ENCODE measurements at places on chromosomes 4 and X.

DNA sequence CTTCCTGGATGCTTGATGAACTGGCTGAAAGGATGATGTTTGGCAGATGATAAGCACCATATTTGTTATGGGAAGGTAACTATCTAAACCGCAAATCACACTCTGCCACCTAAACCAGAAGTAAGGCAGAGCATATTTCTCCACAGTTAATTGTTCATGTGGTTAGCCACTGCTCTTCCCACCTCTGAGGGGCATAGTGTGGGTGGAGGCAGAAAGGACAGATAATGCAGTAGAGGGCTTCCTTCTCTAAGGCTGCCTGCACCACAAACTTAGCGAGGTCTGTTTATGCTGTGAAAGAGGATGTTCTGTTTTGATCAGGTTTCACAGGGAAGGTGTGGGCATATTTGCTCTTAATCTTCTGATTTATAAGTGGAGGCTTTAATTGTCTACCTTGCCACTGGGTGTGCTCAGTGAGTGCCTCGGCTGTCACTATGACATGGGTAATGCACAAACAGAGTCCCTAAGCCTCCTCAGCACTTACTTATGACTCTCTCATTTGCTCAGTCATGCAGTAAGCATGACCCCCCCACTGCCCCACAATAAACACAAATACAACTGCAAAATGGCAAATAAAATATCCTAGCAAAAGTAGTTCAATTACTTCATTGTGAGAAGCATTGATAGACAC, 401.0 kb downstream of the TMA16 start:
- DNase-seq: no peak

GRCh38 chr4:84501721-84502267, 2.7 kb upstream of the NKX6-1 start:
- peak; percentile 61 for DNase-seq

DNA sequence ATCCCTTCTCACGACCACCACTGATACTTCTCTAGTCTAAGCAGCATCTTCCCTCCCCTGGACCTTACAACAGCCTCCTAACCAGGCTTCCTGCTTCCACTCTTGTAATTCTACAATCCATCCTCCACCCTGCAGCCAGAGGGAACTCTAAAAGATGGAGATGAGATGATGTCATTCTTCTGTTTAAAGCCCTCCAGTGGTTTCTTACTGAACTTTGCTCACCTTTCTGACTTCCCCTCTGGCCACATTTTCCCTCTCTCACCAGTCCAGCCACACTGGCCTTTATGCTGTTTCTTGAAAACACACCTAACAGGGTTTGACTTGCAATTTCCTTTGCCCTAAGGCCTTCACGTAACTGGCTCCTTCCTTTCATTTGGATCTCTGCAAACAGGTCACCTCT, 191.4 kb upstream of the NHS start:
- DNase-seq: peak; percentile 21

DNA sequence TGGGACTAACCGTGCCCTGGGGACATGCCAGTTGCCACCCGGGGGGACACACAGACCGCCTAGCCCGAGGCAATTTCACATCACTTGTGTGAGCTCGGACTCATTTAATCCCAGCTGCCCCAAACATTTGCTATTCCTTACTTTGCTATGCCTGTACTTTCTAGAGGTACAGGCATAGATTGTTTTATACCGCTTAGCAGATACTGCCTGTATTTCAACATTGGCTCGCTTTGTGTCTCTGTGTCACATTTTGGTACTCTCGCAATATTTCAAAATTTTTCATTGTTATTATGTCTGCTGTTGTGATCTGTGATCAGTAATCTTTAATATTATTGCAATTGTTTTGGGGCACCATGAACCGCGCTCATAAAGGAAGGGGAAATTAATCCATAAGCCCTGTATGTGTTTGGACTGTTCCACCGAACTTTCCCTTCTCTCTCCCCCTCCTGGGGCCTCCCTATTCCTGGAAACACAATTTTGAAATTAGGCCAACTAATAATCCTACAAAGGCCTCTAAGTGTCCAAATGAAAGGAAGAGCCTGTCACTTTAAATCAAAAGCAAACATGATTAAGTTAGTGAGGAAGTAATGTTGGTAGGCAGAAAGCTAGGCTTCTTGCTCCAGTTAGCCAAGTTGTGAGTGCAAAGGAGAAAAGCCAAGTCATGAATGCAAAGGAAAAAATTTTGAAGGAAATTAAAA, 568 bp upstream of the CASP6 start:
- no peak for DNase-seq

- no peak for DNase-seq
Observed at GRCh38 chrX:19368576-19368975, 24.8 kb downstream of the PDHA1 start.

DNA sequence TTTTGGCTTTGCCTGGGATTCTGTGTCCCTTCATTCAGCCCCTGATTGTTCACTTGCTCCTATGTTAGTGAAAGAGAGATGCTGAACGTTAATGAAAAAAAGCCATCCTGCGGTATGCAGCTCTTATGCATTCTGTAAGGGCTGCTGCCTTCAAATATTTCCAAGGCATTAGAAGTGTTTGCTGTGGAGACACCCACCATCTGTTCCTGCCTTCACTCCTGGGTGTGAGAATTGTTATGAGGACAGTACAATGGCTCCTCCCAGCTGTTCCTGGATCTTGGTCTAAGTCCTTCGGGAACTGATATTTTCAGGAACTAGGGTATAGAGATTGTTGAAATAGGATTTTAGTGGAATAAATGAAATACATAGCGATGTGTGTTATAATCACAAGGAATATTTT, 427.1 kb upstream of the FAM47C start:
- DNase-seq: no peak

GRCh38 chrX:133513123-133513522, 97.8 kb upstream of the GPC4 start:
- DNase-seq: no peak

Data from H7 (cell line).